ENCODE measurements at places on chromosomes 16 and 17.

DNA sequence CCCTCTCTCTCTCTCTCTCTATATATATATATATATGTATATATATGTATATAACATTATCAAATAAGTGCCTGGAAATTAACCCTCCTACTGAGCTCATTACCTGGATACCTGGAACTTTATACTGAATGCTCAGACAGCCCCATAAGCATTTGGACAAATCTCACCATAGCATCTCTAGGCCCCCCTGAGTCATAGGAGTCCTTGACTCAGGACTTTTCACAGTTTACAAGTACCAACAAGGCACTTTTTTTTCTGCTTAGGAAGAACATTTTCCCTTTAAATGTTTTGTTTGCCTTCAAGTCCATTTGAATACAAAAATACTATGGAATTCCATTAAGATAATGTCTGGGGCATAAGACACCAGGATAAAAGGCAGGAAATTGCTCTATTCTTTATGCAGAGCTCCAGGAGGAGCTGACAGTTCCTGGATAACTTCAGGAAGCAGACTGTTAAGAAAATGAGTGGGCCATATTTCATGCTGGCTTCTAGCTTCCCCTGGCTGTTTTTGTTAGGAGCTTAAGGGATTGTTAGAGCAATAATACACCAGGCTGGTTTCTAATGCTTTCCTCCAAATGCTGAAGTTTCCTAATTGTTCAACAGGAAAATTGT is 171.7 kb upstream of the ASIC2 start:
- no peak for DNase-seq

DNA sequence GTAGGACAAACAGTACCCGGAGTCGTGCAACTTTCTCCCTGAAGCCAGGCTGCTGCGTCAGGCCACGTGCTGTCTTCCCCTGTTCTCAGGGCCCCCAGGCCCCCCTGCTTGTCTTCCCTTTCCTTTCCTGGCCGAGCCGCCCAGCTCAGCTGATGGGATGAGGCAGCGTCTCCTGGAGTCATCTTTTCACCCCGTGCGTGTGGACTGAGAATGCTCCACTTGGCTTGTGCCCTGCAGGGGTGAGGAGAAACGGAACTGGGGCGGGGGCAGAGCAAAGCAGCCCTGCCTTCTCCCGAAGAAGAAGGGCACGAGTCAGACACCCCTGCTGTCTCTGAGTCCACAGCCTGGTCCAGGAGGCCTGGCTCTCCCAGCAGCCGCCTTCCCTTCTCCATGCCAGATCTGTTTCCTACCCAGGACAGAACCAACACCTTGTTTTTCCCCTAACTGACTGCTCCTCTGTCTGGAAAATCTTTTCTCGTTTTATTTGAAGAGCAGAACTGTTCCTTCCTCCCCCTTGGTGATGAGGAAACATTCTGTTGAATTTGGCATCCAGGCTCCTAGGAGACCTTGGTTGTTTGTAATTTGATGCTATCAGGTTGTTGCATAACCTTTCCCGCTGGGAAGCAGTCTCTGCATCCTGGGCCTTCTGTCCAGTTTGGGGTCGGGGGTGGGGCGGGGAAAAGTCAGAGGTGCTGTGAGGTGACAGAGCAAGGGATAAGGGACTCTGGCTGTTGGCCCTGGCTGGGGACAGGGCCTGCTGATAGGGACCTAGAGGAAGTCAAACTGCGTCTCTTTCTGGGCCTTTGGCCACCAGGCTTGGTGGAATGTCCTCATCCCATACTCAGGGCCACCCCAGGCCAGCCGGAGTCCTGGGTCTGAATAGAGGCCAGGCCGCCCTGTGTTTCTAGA is 78.8 kb downstream of the WIPI1 start:
- DNase-seq, result peak; percentile 84

DNA sequence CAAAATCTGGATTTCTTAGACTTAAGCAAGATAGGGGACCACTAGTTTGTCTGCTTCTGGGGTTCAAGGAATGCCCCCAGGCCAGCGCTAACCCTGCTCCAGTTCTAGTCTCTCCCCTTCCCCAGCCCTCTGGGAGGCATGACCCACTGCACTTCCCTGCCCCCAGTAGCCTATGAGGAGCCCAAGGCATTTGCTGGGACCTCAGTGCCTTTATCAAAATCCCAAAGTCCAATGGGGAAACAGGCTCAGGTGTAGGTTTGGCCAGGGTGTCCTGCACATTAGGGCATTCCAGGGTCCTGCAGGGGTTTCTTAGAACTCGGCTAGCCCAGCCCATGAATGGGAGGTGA is 1.2 kb downstream of the IL4R start:
- no peak for DNase-seq

GRCh38 chr17:21288571-21289017 is 4.1 kb downstream of the MAP2K3 start:
- no peak for DNase-seq

DNA sequence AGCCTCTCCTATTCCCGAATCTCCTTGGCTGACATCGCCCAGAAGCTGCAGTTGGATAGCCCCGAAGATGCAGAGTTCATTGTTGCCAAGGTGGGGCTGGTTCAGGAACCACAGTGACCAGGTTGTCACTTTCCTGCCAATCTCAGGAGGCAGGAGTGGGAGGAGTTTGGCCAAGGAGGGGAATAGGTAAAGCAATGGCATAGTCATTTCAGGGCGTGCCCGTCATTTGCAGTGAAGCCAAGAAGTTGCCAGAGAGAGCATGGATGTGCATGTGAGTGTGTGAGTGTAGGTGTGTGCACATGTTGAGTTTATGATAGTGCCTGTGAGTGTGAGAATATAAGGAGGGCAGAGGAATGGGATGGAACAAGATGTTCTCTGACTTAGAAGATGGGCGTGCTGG is 14.8 kb downstream of the PSMD3 start:
- DNase-seq, result no peak

- DNase-seq, result no peak
These were observed 877.4 kb upstream of the GOT2 start for GRCh38 chr16:59611556-59611955.

DNA sequence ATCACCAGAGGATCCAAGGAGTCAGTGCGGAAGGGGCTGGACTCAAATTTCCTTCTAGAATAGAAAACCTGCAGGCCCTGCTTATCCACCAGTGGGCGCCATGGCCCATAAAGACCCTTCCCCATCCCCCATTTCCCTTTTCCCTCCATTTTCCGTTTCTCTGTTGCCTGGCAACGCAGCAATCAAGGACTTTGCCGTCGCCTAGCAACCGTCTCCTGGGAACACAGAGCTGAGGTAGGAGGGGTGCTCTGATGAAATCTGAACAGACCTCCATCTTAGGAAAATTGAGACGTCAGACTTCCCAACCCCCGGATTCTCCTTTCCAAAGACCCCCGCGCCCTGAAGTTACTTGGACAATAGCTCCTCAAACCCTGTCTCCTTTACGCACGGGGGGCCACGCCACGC is 5.7 kb downstream of the DLG4 start:
- DNase-seq, result no peak

Data from pulmonary artery endothelial cell (primary cell).